A549 (cell line): ENCODE measurements at places on chromosomes 12 and 14. TPM values are rescaled to one million over a fixed set of nuclear protein-coding genes. Genes with fewer than 3 reads are reported as not detected.

RNASE3 gene
- not detected in 3 replicates for polyA plus RNA-seq

ANAPC5 gene
- polyA plus RNA-seq: 88.4 to 91.9 TPM (median 91.6 TPM) in 3 replicates

CISTR gene
- polyA plus RNA-seq: not detected in 3 replicates

ITFG2 gene
- polyA plus RNA-seq: 17.5 to 23.2 TPM (median 20.5 TPM) in 3 replicates

PTPN21 gene
- polyA plus RNA-seq: 6.0 to 7.2 TPM (median 6.5 TPM) in 3 replicates

SLC11A2 gene
- 28.3 to 31.6 TPM (median 30.8 TPM) in 3 replicates for polyA plus RNA-seq

ZNF605 gene
- polyA plus RNA-seq: 5.6 to 6.5 TPM (median 5.7 TPM) in 3 replicates

GUCY2C gene
- polyA plus RNA-seq: not detected in 3 replicates

NOVA1 gene
- 5.0 to 5.1 TPM (median 5.0 TPM) in 3 replicates for polyA plus RNA-seq

ESR2 gene
- polyA plus RNA-seq: 0.06 to 0.09 TPM (median 0.07 TPM) in 3 replicates

INHBE gene
- polyA plus RNA-seq: 0.50 to 0.74 TPM (median 0.67 TPM) in 3 replicates

AMDHD1 gene
- polyA plus RNA-seq: 3.5 to 4.1 TPM (median 4.1 TPM) in 3 replicates

LAG3 gene
- polyA plus RNA-seq: 1.6 to 2.3 TPM (median 1.7 TPM) in 3 replicates

IRAK4 gene
- 6.6 to 7.2 TPM (median 7.1 TPM) in 3 replicates for polyA plus RNA-seq

PTGER2 gene
- 0.51 to 1.2 TPM (median 0.55 TPM) in 3 replicates for polyA plus RNA-seq

TTC7B gene
- 16.6 to 21.0 TPM (median 18.0 TPM) in 3 replicates for polyA plus RNA-seq

FMNL3 gene
- polyA plus RNA-seq: 1.5 to 1.7 TPM (median 1.7 TPM) in 3 replicates

SPTB gene
- 1.4 to 2.1 TPM (median 1.9 TPM) in 3 replicates for polyA plus RNA-seq

APAF1 gene
- 12.4 to 13.2 TPM (median 13.0 TPM) in 3 replicates for polyA plus RNA-seq

BIN2 gene
- polyA plus RNA-seq: 0.05 to 0.08 TPM in 2 of 3 replicates, not detected in the other

NRIP2 gene
- polyA plus RNA-seq: not detected in 3 replicates

AQP6 gene
- 0.04 to 0.21 TPM in 2 of 3 replicates, not detected in the other for polyA plus RNA-seq

SMIM41 gene
- not detected in 3 replicates for polyA plus RNA-seq

LGR5 gene
- polyA plus RNA-seq: not detected in 3 replicates

PMEL gene
- 0.71 to 1.4 TPM (median 1.0 TPM) in 3 replicates for polyA plus RNA-seq

SNAPC1 gene
- polyA plus RNA-seq: 22.3 to 24.5 TPM (median 22.8 TPM) in 3 replicates

PLBD1 gene
- 4.0 to 6.0 TPM (median 4.9 TPM) in 3 replicates for polyA plus RNA-seq

MSRB3 gene
- polyA plus RNA-seq: 24.6 to 27.6 TPM (median 25.2 TPM) in 3 replicates

FBLN5 gene
- polyA plus RNA-seq: 1.3 to 1.8 TPM (median 1.5 TPM) in 3 replicates

KCNMB4 gene
- 0.04 to 0.08 TPM (median 0.08 TPM) in 3 replicates for polyA plus RNA-seq

TEX22 gene
- polyA plus RNA-seq: 0.23 to 0.51 TPM (median 0.26 TPM) in 3 replicates
